ENCODE measurements at places on chromosomes 2 and 18. TPM values are rescaled to one million over a fixed set of nuclear protein-coding genes. Genes with fewer than 3 reads are reported as not detected.

- no peak for DNase-seq
Observed at GRCh38 chr2:161972866-161973265, 101.1 kb downstream of the DPP4 start.

- DNase-seq = no peak
Observed at GRCh38 chr2:88540346-88540745, 86.9 kb downstream of the EIF2AK3 start.

Gene PRKAG3
- not detected for total RNA-seq

Gene CNDP1
- 0.11 TPM for total RNA-seq

Measured in WTC11 (cell line).